Prostate gland (tissue), 2 donors: ENCODE measurements at places on chromosomes 12 and 14.

DNA sequence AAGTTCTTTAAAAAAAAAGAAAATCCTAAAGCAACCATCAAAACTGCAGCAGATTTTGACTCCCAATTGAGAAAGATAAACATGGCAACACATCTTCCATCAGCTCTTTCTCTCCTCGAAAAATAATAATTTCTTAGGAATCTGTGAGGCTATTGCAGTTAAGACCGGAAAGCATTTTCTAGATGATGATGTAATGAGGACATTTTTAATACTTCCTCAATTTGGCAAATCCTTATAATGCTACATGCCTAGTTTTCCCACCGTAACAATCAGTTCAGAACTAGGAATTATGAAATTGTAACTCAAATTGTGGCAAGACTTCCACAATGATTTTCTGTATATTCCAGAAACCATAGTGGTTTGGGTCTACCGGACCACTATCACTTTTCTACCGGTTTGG lies 180.9 kb upstream of the PDE3A start:
- no peaks in the 10 kb centered on the region for H3K27me3 ChIP-seq
- no peak overlapping the region for H3K4me3 ChIP-seq
- DNase-seq: no peak
- no peaks in the 10 kb centered on the region for H3K4me1 ChIP-seq

- H3K4me3 ChIP-seq: no peak overlapping the region
- H3K4me1 ChIP-seq: no peaks in the 10 kb centered on the region
- no peaks in the 10 kb centered on the region for H3K36me3 ChIP-seq
- H3K27me3 ChIP-seq: peaks cover 9% of the 10 kb centered on the region
These were observed 74.4 kb upstream of the ANO4 start for GRCh38 chr12:100720016-100720654.

GRCh38 chr12:126704609-126705008 lies 1562.4 kb upstream of the TMEM132C start:
- no peak overlapping the region for H3K27ac ChIP-seq
- no peaks in the 10 kb centered on the region for H3K36me3 ChIP-seq
- no peaks in the 10 kb centered on the region for H3K4me1 ChIP-seq
- DNase-seq: no peak
- no peaks in the 10 kb centered on the region for H3K27me3 ChIP-seq

DNA sequence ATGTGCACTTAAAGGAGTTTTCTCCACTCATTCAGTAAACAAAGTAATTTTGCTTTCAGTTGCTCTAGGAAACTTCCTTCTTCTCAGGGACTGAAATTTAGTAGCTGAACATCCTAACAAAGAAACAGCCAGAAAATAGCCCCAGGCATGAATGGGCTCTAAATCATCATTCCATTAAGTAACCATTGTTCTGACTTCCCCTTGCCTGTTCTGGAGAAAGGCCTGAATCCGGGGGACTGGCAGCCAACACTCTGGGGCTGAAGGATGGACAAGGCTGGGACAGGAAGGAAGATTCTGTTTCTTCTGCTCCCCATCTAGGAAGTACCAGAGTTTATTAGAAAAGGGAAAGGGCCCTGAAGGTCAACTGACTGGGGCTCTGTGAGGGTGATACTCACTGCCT lies 104.5 kb downstream of the ESRRB start:
- H3K27ac ChIP-seq: no peak overlapping the region
- no peak overlapping the region for H3K4me3 ChIP-seq
- no peaks in the 10 kb centered on the region for H3K36me3 ChIP-seq
- H3K4me1 ChIP-seq: no peaks in the 10 kb centered on the region
- H3K27me3 ChIP-seq: no peaks in the 10 kb centered on the region
- DNase-seq: no peak

DNA sequence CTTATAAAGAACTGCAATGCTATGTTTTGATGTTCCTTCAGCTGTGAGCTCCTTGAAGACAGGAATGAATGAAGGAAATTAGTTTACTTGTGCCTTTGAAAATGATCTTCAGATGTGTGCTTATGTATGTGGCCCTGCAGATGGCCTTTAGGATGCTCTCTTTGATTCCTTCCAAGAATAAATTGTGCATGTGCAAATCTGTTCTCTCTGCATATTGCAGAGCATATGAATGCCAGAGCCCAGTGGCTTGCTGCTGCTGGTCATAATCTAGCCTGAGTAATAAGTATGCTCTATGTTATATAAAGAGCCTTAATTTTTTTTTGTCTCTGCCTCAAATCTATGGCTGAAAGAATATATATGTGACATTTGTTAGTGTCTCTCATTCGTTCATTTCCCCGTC lies 341.9 kb upstream of the NOVA1 start:
- no peaks in the 10 kb centered on the region for H3K27me3 ChIP-seq
- H3K27ac ChIP-seq: no peak overlapping the region
- DNase-seq: no peak

DNA sequence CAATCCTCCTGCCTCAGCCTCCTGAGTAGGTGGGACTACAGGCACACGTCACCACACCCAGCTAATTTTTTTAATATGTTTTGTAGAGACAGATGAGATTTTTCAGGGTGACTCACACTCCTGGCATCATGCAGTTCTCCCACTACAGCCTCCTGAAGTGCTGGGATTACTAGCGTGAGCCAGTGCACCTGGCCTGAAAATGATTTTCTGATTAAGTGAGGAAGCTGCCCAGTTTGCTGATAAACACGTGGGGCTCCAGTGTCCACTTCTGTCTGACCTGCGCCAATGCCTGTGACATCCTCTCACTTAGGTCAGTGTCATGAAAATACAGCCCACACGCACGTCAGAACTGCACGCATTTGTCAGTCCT lies 37.0 kb upstream of the SFSWAP start:
- no peak for DNase-seq
- no peaks in the 10 kb centered on the region for H3K4me1 ChIP-seq
- H3K36me3 ChIP-seq: no peaks in the 10 kb centered on the region
- no peak overlapping the region for H3K27ac ChIP-seq

GRCh38 chr14:69654116-69654515 lies 42.7 kb downstream of the SUSD6 start:
- peaks cover 23% of the 10 kb centered on the region for H3K4me1 ChIP-seq
- peak; percentile 75 for DNase-seq
- peak overlapping the region; percentile 26 for H3K27ac ChIP-seq
- no peaks in the 10 kb centered on the region for H3K27me3 ChIP-seq
- no peak overlapping the region for H3K4me3 ChIP-seq

- no peak overlapping the region for H3K4me3 ChIP-seq
- no peak for DNase-seq
- H3K36me3 ChIP-seq: no peaks in the 10 kb centered on the region
- no peaks in the 10 kb centered on the region for H3K27me3 ChIP-seq
These were observed 96.7 kb downstream of the CHST11 start for GRCh38 chr12:104553421-104553820.

GRCh38 chr12:2356601-2357125 lies 303.9 kb downstream of the CACNA1C start:
- no peaks in the 10 kb centered on the region for H3K27me3 ChIP-seq
- H3K36me3 ChIP-seq: no peaks in the 10 kb centered on the region
- no peak overlapping the region for H3K27ac ChIP-seq
- DNase-seq: no peak
- H3K4me3 ChIP-seq: no peak overlapping the region

DNA sequence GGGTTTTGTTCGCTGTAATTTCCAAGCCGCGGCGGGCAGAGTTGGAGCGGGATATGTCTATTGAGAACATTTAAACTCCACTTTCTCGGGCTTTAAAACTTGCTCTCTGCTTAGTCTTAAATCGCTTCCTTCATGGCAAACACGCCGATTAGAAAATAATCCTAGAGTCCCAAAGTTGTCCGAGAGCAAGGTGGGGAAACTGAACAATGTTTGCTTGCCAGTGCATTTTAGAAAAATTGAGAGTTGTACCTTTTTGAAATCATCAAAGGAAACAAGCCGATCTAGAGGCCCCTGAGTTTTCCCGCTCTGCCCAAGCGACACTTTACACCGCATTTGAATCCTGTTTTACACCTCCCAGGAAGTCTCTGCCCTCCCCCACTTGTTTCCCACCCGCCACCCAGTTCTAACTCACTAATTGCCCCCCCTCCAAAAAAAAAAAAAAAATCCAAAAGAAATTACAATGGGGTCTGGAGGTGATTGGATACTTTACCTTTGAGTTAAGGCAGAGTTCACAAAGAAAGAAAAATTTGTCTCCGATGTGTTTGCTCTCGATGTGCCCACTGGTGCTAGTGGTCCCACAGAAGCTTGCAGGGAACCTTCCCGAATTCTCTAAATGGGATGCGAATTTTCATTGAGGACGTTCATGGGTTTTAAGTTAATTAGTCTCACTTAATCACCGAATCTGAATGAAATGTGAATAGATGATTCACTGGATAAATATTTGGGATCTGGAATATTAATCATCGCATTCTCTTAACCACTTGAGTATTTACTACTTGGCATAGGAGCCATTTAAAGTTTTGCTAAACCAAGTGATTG lies 2.3 kb downstream of the HMGA2 start:
- H3K27me3 ChIP-seq: peaks cover 5% of the 10 kb centered on the region
- DNase-seq: no peak
- no peaks in the 10 kb centered on the region for H3K36me3 ChIP-seq
- peaks cover 5% of the 10 kb centered on the region for H3K4me1 ChIP-seq

GRCh38 chr12:54129028-54129903 lies 59.5 kb downstream of the SMUG1 start:
- H3K27me3 ChIP-seq: peaks cover 7% of the 10 kb centered on the region
- no peak overlapping the region for H3K27ac ChIP-seq
- H3K36me3 ChIP-seq: no peaks in the 10 kb centered on the region

- no peak overlapping the region for H3K4me3 ChIP-seq
- H3K27me3 ChIP-seq: no peaks in the 10 kb centered on the region
- no peaks in the 10 kb centered on the region for H3K36me3 ChIP-seq
- peaks cover 39% of the 10 kb centered on the region for H3K4me1 ChIP-seq
These were observed 98.9 kb downstream of the RFLNA start for GRCh38 chr12:124393831-124394230.

DNA sequence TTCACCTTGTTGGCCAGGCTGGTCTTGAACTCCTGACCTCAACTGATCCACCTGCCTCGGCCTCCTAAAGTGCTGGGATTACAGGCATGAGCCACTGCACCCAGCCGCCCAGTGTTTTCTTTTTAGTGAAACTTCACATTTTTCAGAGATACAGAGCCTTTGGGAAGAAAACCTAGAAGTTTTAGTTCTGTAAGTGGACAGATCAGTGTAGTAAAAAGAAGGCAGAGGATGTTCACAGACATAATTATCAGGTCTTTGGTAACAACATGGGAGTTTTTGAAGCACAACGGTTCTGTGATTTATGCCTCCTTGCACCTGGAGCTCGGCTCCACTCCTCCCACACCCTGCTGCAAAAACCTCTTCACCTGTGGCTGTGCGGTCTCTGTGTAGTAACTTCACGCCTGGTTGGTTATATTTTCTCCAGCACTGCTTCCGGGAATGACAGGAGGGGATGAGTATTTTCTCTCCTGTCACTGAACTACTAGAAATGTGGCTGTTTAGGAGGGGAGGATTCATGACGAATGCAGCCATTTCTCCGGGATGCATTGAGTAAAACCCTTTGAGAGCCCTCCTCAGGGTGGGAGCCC lies 67.0 kb downstream of the ARF6 start:
- H3K36me3 ChIP-seq: no peaks in the 10 kb centered on the region
- H3K4me1 ChIP-seq: peaks cover 18% of the 10 kb centered on the region
- peak overlapping the region; percentile 77 for H3K27ac ChIP-seq
- no peak for DNase-seq
- H3K27me3 ChIP-seq: no peaks in the 10 kb centered on the region

- no peaks in the 10 kb centered on the region for H3K27me3 ChIP-seq
- no peak overlapping the region for H3K4me3 ChIP-seq
- no peaks in the 10 kb centered on the region for H3K4me1 ChIP-seq
These were observed 71.3 kb downstream of the TSPAN11 start for GRCh38 chr12:30997685-30998440.
